ENCODE measurements at places on chromosomes 7 and 10. TPM values are rescaled to one million over a fixed set of nuclear protein-coding genes. Genes with fewer than 3 reads are reported as not detected.

HOXA10 gene
- polyA plus RNA-seq, result 1.6 TPM

BTRC gene
- 21.7 TPM for polyA plus RNA-seq

AKR1C8 gene
- not detected for polyA plus RNA-seq

SLC29A3 gene
- polyA plus RNA-seq, result 0.52 TPM

ANKRD2 gene
- 0.18 TPM for polyA plus RNA-seq

CFAP43 gene
- 0.20 TPM for polyA plus RNA-seq

CYP3A5 gene
- polyA plus RNA-seq, result 4.5 TPM

CYP2C19 gene
- polyA plus RNA-seq, result not detected

HABP2 gene
- polyA plus RNA-seq, result not detected

CDNF gene
- polyA plus RNA-seq, result 1.1 TPM

CALML3 gene
- 20.2 TPM for polyA plus RNA-seq

MALRD1 gene
- 0.01 TPM for polyA plus RNA-seq

TACC2 gene
- polyA plus RNA-seq, result 6.8 TPM

LRMDA gene
- polyA plus RNA-seq, result not detected

ANKRD61 gene
- 0.22 TPM for polyA plus RNA-seq

PLCE1 gene
- polyA plus RNA-seq, result 0.01 TPM

TRIM50 gene
- polyA plus RNA-seq, result not detected

ATOH7 gene
- 0.04 TPM for polyA plus RNA-seq

OR6V1 gene
- not detected for polyA plus RNA-seq

LGI1 gene
- polyA plus RNA-seq, result not detected

AMZ1 gene
- polyA plus RNA-seq, result not detected

ERCC6 gene
- 27.3 TPM for polyA plus RNA-seq

DYNC1I1 gene
- polyA plus RNA-seq, result 0.10 TPM

NACAD gene
- 0.14 TPM for polyA plus RNA-seq

STK31 gene
- polyA plus RNA-seq, result 0.01 TPM

SPDYE8 gene
- polyA plus RNA-seq, result not detected

SLC18A3 gene
- polyA plus RNA-seq, result not detected

RASA4 gene
- polyA plus RNA-seq, result 0.39 TPM
